Kidney tubule cell (primary cell): ENCODE measurements at places on chromosomes 3 and 15.

- peak; percentile 18 for DNase-seq
Observed at GRCh38 chr15:68794863-68795262, 25.8 kb downstream of the ANP32A start.

DNA sequence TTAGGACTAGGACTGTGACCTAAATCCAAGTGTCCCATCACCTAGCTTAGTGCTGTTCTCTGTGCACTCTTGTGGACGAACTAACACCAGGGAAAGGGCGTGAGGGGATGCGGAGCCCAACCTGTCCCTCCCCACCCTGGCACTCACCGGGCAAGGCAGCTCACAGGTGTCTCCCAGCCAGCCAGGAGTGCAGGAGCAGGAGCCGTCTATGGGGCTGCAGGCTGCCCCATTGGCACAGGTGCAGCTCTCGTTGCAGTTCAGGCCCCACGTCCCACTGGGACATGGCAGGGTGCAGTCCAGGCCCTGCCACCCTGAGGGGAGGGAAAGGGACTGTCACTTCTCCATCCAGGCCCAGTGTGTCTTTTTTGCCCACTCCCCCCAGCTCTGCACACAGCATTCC lies 60.3 kb downstream of the RAB11A start:
- DNase-seq: no peak

DNA sequence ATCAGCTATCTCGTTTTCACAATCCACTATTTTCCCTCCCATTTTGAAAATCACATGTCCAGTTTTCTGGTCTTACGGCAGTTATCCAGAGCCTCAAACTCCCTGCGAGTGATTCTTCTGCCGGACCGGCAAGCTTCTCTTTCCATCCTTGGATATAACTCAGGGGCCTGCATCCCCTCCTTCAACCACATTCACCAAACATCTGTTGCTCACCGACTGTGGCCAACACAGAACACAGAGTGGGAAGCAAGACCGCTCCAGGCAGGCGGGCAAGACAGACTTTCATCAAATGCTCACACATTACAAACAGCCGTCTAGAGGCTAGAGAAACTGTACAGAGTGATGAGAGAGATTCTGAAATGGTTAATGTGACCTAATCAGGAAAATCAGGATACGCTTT lies 7.6 kb upstream of the SLC12A8 start:
- DNase-seq: no peak

GRCh38 chr15:59436774-59437141 lies 1.2 kb upstream of the FAM81A start:
- DNase-seq: peak; percentile 23

DNA sequence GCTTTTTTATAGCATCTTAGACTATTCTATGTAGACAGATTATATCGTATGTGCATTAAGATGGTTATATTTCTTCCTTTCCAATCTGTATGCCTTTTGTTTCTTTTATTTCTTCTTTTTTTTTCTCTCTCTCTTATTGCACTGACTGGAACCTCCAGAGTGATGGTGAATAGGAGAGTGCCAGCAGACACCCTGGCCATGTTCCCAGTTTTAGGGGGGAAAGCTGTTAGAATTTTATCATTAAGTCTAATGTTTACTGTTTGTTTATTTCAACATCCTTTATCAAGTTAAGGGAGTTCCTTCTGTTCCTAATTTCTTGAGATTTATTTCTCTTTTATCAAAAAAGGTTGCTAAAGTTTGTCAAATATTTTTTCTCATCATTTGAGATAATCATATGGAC lies 116.6 kb upstream of the LRTM1 start:
- DNase-seq: no peak

GRCh38 chr3:33716227-33716626 lies 1.8 kb downstream of the CLASP2 start:
- no peak for DNase-seq

GRCh38 chr3:48180531-48181253 lies 7.5 kb downstream of the CDC25A start:
- peak; percentile 19 for DNase-seq

DNA sequence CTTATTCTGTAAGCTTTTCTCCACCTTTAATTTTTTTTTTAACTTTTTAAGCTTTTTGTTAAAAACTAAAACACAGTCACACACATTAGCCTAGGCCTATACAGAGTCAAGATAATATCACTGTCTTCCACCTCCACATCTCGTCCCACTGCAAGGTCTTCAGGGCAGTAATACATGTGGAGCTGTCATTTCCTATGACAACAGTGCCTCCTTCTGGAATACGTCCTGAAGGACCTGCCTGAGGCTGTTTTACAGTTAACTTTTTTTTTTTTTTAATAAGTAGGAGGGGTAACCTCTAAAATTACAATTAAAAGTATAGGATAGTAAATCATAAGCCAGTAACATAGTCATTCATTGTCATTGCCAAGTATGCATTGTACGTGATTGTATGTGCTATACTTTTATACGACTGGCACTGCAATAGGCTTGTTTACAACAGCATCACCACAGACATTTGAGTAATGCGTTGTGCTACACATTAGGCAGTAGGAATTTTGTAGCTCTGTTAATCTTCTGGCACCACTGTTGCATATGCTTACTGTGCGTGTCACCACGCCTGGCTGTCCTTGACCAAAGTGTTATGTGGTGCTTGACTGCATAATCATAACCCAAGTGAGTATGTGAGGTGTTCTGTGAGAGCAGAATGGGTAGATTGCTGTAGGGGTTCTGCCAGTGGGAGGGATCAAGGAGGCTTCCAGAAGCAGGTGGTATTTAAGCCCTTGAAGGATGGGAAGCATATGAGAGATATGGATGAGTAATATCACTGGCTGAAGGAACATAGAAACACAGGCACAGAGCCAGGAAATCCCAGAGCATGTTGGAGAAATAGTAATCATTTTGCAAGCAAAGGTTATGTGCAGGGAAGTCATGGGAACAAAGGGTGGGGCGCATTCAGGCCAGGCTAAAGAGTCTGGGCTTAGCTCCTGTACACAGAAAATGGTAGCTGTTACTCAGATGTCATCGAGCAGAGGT lies 18.3 kb downstream of the FBXO22 start:
- DNase-seq: peak; percentile 74

- no peak for DNase-seq
Observed at GRCh38 chr15:68368731-68369435, 63.1 kb downstream of the ITGA11 start.

GRCh38 chr3:25103391-25103790 lies 324.7 kb upstream of the RARB start:
- DNase-seq: no peak

GRCh38 chr3:178833695-178834094 lies 237.9 kb downstream of the ZMAT3 start:
- no peak for DNase-seq

DNA sequence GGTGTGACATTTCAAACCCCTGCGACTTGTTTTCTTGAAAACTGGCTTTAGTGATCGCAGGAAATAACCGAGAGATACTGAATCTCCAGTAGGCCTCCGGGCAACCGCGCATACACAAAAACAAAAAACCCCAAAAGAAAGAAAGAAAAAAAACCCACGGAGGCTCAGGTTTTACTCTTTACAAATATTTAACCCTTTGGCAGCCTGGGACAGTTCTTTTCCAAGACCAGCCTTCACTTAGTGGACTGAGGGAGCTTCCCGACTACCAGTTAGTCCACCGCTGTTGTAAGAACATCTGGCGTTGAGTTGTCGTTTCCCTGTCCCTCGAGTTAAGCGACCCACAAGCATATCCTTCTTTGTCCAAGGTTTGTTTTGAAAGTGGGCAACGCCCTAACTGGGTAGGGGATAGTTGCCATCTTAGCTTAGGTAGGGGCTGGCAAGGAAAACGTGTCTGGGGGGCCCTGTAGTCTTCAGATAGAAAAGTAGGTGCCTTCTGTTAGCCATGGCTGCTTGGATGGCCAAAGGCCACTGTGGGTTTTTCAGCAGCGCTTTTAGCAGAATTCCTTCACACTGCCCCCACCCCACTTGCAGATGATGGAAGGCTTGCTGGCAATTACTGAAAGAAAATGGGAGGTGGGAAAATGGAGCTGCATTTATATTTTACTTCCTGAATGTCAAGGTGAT lies 6.9 kb downstream of the ISL2 start:
- DNase-seq: no peak

DNA sequence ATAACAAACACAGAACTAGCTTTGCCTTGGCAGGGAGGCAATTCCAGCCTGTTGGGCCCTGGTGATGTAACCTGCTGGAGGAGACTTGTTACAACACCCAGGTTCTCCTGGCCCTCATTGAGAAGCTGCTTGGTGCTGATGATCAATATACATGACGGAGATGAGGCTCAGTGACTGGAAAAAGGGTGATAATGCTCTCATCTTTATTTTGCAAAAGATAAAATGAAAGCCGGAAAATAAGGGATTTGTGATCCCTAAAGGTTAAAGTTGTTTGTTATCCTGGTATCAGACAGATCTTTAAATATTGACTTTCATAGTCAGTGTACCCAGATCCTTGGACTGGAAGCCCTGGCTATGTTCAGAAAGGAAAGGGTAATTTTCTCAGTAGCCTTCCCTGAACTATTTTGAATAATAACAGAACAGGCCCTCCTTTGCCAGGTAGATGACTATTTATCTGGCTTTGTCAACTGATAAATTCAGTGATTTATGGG lies 118.9 kb upstream of the MEIS2 start:
- DNase-seq: no peak

DNA sequence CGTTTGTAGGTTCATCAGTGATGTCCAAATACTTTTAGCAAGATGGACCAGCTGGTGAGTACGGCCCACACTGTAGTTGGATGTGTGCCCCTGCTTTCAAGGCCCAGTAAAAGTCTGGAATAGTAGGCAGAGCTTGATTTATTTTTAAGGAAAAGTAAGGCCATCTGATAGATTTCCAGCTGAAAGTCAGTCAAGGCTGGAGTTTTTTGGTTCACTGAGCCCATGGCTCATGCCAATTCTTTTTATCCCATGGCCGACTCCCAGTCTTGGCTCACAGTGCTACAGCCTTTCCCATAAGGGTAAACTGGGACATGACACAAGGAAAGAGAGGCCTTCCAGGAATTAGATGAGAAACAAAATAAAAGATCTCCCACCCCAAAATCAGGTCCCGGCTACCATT lies 13.5 kb downstream of the CCDC80 start:
- no peak for DNase-seq

- no peak for DNase-seq
Observed at GRCh38 chr3:126571078-126571477, 12.3 kb upstream of the C3orf22 start.

GRCh38 chr15:67542420-67543347 lies at the start of gene MAP2K5:
Gene MAP2K5 (plus strand): TSS chr15:67542703. CDS start chr15:67543336, 633 bp downstream.
- DNase-seq: peak; percentile 79

DNA sequence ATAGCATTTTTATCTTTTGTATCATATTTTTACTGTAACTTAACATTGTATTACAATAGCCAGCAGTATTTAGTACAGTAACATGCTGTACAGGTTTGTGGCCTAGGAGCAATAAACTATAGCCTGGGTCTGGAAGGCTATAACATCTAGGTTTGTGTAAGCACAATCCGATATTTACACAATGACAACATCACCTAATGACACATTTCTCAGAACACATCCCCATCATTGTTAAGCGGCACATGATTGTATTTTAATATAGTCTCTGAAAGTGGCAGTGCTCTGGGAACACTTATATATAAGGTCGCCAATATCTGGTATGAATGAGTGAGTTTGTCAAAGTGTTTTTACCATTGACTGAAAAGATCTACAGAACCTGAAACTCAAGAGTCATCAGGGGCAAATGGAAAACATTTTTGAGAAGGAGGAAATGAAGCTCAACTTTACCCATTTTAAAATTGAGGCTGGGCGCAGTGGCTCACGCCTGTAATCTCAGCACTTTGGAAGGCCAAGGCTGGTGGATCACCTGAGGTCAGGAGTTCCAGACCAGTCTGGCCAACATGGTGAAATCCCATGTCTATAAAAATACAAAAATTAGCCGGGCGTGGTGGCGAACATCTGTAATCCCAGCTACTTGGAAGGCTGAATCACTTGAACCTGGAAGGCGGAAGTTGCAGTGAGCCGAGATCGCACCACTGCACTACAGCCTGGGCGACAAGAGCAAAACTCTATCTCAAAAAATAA lies 38.8 kb upstream of the TNFSF10 start:
- peak; percentile 78 for DNase-seq

DNA sequence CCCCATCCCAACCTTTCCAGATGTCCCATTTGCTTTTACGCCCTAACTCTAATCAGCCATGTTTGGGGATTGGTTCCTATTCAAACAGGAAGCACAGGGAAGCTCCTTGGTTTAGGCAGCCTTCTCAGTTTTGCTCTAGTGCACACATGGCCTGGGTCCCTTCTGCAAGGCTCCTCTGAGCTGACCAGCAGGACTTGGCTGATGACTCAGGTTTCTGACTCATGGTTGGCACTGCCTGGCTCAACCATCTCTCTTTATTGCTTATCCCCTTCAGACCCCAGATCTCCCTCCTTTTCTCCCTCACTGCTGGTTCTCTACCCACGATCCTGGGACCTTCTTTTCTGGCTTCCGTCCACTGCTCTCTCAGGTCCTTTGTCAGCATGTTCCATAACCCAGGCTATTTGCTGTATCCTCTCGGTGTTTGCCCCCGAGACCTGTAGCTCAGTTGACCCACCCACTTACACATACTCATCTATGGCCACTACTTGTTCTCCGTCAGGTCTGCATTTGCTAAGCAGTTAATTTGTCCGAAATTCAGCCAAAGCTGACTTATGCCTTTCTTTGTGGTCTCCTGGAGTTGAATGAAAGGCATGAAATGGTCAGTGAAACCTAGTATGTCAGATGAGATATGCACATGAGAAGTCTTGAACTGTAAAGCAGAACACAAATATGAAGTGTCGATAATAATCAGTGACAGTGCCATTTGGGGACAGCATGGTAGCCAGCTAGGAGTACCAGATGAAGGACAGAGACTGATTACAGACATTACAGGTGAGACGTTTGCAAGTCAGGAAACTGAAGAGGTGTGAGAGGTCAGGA lies 323.5 kb upstream of the ROPN1 start:
- DNase-seq: peak; percentile 87

DNA sequence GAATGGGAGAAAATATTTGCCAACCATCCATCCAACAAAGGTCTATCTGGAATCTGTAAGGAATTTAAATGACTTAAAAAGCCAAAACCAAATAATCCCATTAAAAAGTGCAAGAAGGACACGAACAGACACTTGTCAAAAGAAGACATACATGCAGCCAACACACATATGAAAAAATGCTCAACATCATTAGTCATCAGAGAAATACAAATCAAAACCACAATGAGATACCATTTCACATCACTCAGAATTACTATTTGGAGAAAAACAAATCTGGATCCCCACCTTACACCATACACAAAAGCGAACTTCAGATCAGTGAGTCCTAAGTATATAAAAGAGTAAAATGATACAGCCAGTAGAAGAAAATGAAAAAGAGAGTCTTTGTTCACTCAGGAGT lies 58.6 kb upstream of the MNS1 start:
- DNase-seq: peak; percentile 4

DNA sequence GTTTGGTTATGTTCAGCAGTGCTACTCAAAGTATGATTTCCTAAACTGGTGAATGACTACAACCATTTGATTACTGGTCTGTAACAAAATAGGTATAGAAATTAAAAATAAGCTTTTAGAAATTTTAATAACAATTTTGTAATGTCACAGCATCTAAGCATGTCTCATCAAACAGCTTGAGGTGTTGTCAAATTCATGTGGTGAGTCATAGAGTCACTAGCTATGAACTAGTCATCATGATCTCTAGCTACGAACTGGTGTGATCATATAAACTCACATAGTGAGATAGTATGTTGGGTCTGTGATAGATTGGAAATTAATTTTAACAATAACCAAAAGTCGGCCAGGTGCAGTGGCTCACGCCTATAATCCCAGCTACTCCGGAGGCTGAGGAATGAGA lies 213.9 kb upstream of the RBMS3 start:
- DNase-seq: peak; percentile 64

- no peak for DNase-seq
Observed at GRCh38 chr3:104206925-104207324, 1159.8 kb upstream of the ALCAM start.
